ENCODE measurements at places on chromosomes 12 and 14. TPM values are rescaled to one million over a fixed set of nuclear protein-coding genes. Genes with fewer than 3 reads are reported as not detected.
A peak's percentile ranks its signal among the peaks of the same experiment; 100 is the strongest.

Gene CD4
- not detected for total RNA-seq

Gene CCDC175
- not detected for total RNA-seq

Gene IRAK3
- 0.37 TPM for total RNA-seq

Gene NFYB
- 28.1 TPM for total RNA-seq

Gene PIWIL1
- total RNA-seq = not detected

Gene SERPINA9
- total RNA-seq = not detected

Gene LYZ
- total RNA-seq = not detected

Gene PTPRQ
- total RNA-seq = 0.15 TPM

Gene GALNT9
- 7.4 TPM for total RNA-seq

Gene EEF1AKMT3
- 7.4 TPM for total RNA-seq

Gene IL26
- not detected for total RNA-seq

GRCh38 chr12:113052326-113052725 lies 4.2 kb upstream of the DTX1 start:
- no peak overlapping the region for H3K4me3 ChIP-seq
- H3K36me3 ChIP-seq = no peaks in the 10 kb centered on the region
- peaks cover 15% of the 10 kb centered on the region for H3K27me3 ChIP-seq
- DNase-seq = no peak

- no peak for DNase-seq
- H3K27me3 ChIP-seq = peaks cover 14% of the 10 kb centered on the region
- no peak overlapping the region for H3K27ac ChIP-seq
- no peaks in the 10 kb centered on the region for H3K36me3 ChIP-seq
- no peaks in the 10 kb centered on the region for H3K4me1 ChIP-seq
These were observed 60.2 kb downstream of the STAB2 start for GRCh38 chr12:103647267-103647666.

DNA sequence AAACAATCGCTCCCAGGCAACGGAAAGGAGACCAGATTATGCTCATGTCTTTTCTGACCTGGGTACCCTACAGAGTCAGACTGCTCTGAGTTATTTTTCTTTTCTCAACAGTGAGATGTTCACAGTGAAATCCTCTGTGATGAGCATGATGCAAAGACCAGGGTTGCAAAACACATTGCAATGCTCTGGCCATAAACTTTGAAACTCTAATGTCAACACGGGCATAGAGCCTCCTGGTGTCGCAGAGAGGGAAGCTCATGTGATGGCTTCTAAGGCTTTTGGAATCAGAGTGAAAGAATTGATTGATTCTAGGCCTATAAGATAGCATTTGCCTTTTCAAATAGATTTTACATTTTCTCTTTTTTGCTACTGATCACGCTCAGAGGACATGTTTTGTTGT lies 193.4 kb downstream of the RASSF9 start:
- no peaks in the 10 kb centered on the region for H3K4me1 ChIP-seq
- H3K27ac ChIP-seq = no peak overlapping the region
- no peaks in the 10 kb centered on the region for H3K36me3 ChIP-seq
- no peaks in the 10 kb centered on the region for H3K27me3 ChIP-seq
- H3K4me3 ChIP-seq = no peak overlapping the region
- DNase-seq = peak; percentile 17

DNA sequence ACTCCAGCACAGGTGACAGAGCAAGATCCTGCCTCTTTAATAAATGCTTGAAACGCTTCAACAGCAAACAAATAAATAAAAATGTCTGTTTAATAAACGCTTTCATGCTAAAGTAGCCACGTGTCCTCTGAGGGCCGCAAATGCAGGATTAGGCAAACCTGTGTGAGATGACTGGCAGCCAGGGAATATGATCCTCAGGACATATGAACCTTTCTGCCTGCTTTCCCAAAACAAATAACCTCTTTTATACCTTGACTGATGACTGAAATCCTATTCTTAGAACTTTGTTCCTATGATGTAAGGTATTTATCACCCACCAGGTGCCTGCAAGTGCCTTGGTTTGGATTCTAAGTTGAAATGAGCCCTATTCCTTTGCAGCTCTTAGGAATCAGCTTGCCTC lies 14.5 kb upstream of the FLVCR2 start:
- no peaks in the 10 kb centered on the region for H3K36me3 ChIP-seq
- H3K27ac ChIP-seq = no peak overlapping the region
- H3K4me1 ChIP-seq = no peaks in the 10 kb centered on the region

- H3K27ac ChIP-seq = no peak overlapping the region
- H3K4me1 ChIP-seq = peaks cover 22% of the 10 kb centered on the region
- no peaks in the 10 kb centered on the region for H3K27me3 ChIP-seq
These were observed 13.3 kb downstream of the G2E3 start for GRCh38 chr14:30572237-30572636.

- no peak for DNase-seq
- no peak overlapping the region for H3K27ac ChIP-seq
- no peaks in the 10 kb centered on the region for H3K27me3 ChIP-seq
- no peaks in the 10 kb centered on the region for H3K36me3 ChIP-seq
These were observed 18.5 kb downstream of the CPNE8 start for GRCh38 chr12:38886931-38887330.

- H3K27me3 ChIP-seq = no peaks in the 10 kb centered on the region
- H3K27ac ChIP-seq = no peak overlapping the region
- no peaks in the 10 kb centered on the region for H3K4me1 ChIP-seq
These were observed 46.8 kb upstream of the GPATCH2L start for GRCh38 chr14:76104802-76105355.

DNA sequence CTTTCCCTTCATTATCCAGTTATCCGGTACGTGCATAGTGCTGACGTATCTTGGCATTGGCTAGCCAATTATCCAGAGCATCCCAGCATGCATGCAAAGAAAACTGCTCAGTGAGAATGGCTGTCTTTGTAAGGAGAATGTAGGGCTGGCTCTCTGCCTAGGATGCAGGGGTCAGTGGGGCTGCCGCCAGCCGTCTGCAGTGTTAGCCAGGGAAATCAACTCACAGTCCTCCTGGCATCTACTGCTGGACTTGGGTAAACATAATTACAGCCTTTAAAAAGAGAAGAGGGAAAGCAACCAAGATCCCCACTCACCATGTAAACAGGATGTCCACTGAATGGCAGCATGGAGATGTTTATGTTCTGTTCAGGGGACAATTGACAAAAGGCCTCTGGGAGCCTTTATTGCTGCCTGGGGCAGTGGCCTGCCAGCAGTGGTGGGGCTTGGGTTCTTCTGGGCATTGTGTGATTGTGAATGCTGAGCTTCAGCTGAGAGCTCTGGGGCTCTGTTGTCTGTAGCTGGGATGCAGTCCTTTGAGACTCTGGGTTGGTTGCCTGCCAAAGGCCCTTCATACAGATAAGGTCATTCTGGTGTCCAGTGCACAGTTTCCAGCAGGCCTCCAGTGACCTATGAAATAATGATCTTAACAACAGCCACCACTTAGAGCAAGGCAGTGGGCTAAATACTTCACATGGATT lies 121.8 kb downstream of the TBC1D30 start:
- H3K4me3 ChIP-seq = no peak overlapping the region
- peaks cover 14% of the 10 kb centered on the region for H3K27me3 ChIP-seq
- no peaks in the 10 kb centered on the region for H3K4me1 ChIP-seq
- no peaks in the 10 kb centered on the region for H3K36me3 ChIP-seq
- no peak overlapping the region for H3K27ac ChIP-seq
- no peak for DNase-seq

- H3K4me1 ChIP-seq = no peaks in the 10 kb centered on the region
- H3K27ac ChIP-seq = no peak overlapping the region
- no peak overlapping the region for H3K4me3 ChIP-seq
- no peaks in the 10 kb centered on the region for H3K27me3 ChIP-seq
These were observed 73.1 kb upstream of the CEP83 start for GRCh38 chr12:94532490-94533422.

DNA sequence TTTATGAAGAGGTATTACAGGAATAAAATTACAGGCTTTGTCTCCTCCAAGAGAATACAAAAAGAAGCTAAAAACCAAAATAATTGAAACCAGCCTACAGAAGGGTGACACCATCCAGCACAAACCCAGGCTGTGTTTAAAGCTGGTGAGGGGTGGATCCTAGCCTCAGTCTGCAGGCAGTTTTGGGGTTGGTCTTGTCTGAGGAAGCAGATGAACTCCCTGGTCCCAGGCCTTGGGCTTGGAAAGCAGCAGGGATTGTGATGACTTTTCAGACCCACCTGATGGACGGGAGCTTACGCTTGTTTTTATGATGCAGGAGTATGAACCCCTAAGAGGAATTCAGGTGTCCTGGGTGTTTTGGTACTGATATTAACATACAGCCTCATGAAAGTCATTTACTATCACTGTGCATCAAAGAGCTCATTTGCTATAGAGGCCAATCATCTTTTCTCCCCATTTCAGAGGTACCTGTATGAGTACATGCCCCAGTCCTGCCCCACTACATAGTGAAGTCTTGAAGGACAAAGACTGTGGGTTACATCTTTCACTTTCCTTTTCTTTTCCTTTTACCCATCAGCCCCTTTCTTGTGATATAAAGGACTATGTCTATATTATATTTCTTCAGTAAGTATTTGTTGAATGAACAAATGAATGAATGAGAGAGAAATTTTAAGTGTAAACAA lies 18.1 kb downstream of the PRICKLE1 start:
- DNase-seq = no peak
- no peaks in the 10 kb centered on the region for H3K4me1 ChIP-seq
- H3K27me3 ChIP-seq = no peaks in the 10 kb centered on the region

- no peak for DNase-seq
- H3K27ac ChIP-seq = no peak overlapping the region
- peaks cover 3% of the 10 kb centered on the region for H3K27me3 ChIP-seq
- H3K36me3 ChIP-seq = no peaks in the 10 kb centered on the region
These were observed 931.2 kb downstream of the NRXN3 start for GRCh38 chr14:79101388-79101787.

- no peaks in the 10 kb centered on the region for H3K27me3 ChIP-seq
- no peak overlapping the region for H3K27ac ChIP-seq
- no peak overlapping the region for H3K4me3 ChIP-seq
- H3K36me3 ChIP-seq = no peaks in the 10 kb centered on the region
- DNase-seq = no peak
These were observed 69.0 kb downstream of the TMEM116 start for GRCh38 chr12:111943929-111944328.

GRCh38 chr12:17283563-17283962 lies 677.6 kb upstream of the LMO3 start:
- no peaks in the 10 kb centered on the region for H3K36me3 ChIP-seq
- H3K4me1 ChIP-seq = no peaks in the 10 kb centered on the region
- no peak overlapping the region for H3K27ac ChIP-seq
- DNase-seq = no peak
- no peak overlapping the region for H3K4me3 ChIP-seq
- H3K27me3 ChIP-seq = no peaks in the 10 kb centered on the region

DNA sequence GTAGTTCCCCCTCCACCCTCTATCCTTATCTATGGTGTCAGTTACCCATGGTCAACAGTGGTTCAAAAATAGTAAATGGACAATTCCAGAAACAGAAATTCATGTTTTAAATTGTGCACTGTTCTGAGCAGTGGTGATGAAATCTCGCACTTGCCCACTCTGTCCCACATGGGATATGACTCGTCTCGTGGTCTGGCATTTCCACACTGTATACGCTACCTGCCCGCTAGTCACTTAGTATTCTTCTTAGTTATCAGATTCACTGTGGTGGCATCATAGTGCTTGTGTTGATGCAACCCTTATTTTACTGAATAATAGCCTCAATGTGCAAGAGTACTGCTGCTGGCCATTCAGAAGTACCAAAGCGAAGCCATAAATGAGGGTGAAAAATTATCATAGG lies 507.0 kb downstream of the SNAPC1 start:
- H3K4me3 ChIP-seq = no peak overlapping the region
- no peaks in the 10 kb centered on the region for H3K36me3 ChIP-seq
- no peak for DNase-seq
- no peaks in the 10 kb centered on the region for H3K4me1 ChIP-seq

- H3K36me3 ChIP-seq = no peaks in the 10 kb centered on the region
- H3K27ac ChIP-seq = no peak overlapping the region
- H3K27me3 ChIP-seq = peaks cover 94% of the 10 kb centered on the region
- DNase-seq = no peak
These were observed 4.7 kb downstream of the SRRM4 start for GRCh38 chr12:118986050-118986449.

GRCh38 chr12:126061777-126062176 lies 996.5 kb downstream of the AACS start:
- no peaks in the 10 kb centered on the region for H3K36me3 ChIP-seq
- H3K4me1 ChIP-seq = peaks cover 5% of the 10 kb centered on the region
- no peaks in the 10 kb centered on the region for H3K27me3 ChIP-seq

GRCh38 chr14:93707475-93707874 lies 80.8 kb downstream of the PRIMA1 start:
- H3K27me3 ChIP-seq = peaks cover 8% of the 10 kb centered on the region
- DNase-seq = no peak
- H3K4me1 ChIP-seq = no peaks in the 10 kb centered on the region
- H3K36me3 ChIP-seq = no peaks in the 10 kb centered on the region
- no peak overlapping the region for H3K27ac ChIP-seq
- H3K4me3 ChIP-seq = no peak overlapping the region

- no peaks in the 10 kb centered on the region for H3K27me3 ChIP-seq
- no peak overlapping the region for H3K27ac ChIP-seq
- no peak for DNase-seq
- no peaks in the 10 kb centered on the region for H3K36me3 ChIP-seq
- no peak overlapping the region for H3K4me3 ChIP-seq
These were observed 244.8 kb downstream of the IPO8 start for GRCh38 chr12:30450872-30451271.

DNA sequence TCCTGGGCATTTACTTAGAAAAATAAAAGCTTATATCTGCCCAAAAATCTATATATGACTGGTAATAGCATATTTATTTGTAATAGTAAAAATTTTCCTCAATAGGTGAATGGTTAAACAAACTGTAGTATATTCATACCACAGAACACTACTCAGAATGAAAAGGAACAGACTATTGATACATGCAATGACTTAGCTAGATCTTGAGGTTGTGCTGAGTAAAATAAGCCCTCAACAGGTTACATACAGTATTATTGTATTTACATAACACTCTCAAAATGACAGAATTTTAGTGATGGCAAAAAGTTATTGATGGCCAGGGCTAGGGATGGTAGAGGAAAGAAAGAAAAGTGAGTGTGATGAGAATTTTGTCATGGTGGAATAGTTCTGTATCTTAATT lies 178.4 kb downstream of the BMP4 start:
- H3K27ac ChIP-seq = no peak overlapping the region
- no peak overlapping the region for H3K4me3 ChIP-seq
- H3K36me3 ChIP-seq = no peaks in the 10 kb centered on the region
- DNase-seq = no peak
- no peaks in the 10 kb centered on the region for H3K4me1 ChIP-seq
- peaks cover 27% of the 10 kb centered on the region for H3K27me3 ChIP-seq

DNA sequence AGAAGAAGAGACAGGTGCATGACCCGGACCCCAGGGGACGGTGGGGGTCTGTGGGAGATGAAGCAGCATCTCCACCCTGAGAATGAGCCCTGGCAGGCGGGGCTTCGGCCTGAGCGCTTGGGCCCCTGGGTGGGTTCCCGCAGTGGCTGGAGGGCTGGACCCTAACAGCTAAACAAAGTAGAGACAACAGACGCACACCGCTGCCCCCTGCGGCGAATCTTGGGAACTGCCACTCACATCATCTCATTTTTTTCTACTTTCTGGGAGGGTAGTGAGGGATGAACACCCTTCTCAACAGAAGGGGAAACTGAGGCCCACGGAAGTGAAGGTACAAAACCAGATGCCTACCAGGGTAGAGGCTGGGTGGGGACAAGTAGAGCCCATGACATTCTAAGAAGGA lies 104.7 kb downstream of the RFLNA start:
- peaks cover 33% of the 10 kb centered on the region for H3K4me1 ChIP-seq
- H3K27me3 ChIP-seq = no peaks in the 10 kb centered on the region
- DNase-seq = no peak
- H3K4me3 ChIP-seq = no peak overlapping the region

Data from A673 (cell line).